ENCODE measurements at places on chromosomes 2 and 18. TPM values are rescaled to one million over a fixed set of nuclear protein-coding genes. Genes with fewer than 3 reads are reported as not detected.

DNA sequence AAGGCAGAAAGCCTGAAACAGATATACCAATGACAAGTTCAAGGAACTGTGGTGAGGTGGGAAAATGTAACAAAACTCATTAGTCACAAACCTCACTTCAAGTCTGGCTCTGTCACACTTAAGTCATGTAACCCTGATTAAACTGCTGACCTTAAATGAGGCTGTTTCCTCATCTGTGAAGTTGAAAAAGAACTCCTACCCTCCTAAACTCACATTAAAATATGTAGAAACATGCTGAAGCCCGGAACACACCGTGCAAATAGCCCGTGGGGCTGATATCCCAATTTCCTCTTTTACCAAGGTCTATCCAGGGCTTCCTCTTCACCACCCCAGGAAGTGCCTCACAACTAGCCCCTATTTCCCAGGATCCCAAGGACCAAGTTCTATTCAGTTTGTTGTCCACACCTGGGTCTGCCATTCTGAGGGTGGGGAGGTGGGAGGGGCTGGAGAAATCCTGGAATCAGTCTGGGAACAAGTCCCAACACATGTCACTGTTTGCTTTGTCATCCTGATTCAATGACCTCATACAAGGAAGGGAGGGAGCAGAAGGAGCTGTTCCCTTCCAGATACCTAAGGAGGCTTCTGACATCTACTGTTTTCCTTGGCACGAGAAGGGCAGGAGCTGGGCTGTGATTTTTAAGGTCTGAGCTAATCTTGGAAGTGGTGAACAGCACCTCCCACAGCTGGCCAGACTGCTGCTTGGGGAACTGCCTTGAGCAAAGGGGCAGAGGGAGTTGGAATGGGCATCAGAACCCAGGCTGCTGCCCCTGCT, 42.3 kb downstream of the SLC4A1AP start:
- H3K4me1 ChIP-seq: peaks cover 2% of the 10 kb centered on the region
- no peak for DNase-seq
- no peaks in the 10 kb centered on the region for H3K27me3 ChIP-seq
- no peak overlapping the region for H3K4me3 ChIP-seq
- no peaks in the 10 kb centered on the region for H3K36me3 ChIP-seq
- no peak overlapping the region for H3K27ac ChIP-seq

- no peak overlapping the region for H3K4me3 ChIP-seq
- H3K4me1 ChIP-seq: no peaks in the 10 kb centered on the region
- H3K27me3 ChIP-seq: no peaks in the 10 kb centered on the region
- H3K36me3 ChIP-seq: no peaks in the 10 kb centered on the region
- no peak overlapping the region for H3K27ac ChIP-seq
- DNase-seq: no peak
These were observed 299.1 kb downstream of the NRXN1 start for GRCh38 chr2:50732796-50733195.

SERPINB11 gene
- total RNA-seq: 0.47 TPM

DNA sequence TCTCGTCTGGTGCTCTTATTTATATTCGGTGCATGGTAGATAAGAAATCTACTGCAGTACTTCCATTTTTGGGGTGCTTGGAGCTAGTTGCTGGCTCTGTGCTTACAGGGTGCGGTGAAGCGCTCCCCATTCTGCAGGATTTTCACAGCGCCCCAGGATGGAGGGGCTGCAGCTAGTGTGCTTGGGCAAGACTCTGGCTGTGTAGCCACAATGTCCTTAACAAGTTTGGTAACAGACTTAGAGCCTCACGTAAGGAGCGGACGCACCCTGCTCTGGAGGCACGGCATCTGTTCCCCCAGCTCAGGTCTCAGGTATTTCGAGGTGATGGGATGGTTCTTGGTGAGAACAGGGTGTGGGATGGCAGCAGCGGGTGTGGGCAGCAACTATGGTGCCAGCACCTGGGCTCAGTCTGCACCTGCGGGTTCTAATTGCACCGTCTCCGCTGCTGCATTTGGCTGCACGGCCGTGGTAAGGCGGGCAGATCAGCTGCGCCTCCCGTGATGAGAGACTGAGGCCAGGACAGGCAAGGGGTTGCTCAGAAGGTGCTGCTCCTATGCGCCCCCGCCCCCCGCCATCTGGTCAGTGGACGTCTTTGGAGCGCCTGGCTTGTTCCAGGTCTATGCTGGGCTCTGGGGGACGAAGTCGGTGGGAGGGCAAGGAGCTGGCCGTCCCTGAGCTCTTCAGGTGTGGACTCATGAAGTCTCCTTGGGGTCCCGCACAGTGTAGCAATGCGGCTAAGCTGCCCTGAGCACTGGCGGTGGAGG, 20.1 kb upstream of the ALLC start:
- H3K36me3 ChIP-seq: no peaks in the 10 kb centered on the region
- no peaks in the 10 kb centered on the region for H3K27me3 ChIP-seq
- no peak overlapping the region for H3K27ac ChIP-seq

ANKRD62 gene
- total RNA-seq: not detected

SNRNP27 gene
- 19.7 TPM for total RNA-seq

DNA sequence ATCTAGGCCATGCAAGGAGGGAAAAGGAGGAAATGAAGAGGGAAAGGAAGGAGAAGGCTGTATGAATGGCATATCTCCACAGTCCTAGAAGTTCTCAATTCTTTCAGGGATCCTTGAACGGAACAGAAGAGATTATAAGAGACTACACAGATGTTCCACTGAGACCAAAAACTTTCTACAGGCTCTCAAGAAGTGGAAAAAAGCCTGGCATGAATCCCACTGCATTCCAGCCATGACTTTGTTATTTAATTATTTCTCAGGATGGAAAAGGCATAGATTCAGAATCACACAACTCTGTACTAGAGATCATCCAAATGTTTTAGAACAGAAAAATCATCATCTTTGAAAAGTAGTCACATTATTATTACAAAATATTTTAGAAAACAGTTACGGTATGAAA, 131.7 kb upstream of the CDH20 start:
- no peaks in the 10 kb centered on the region for H3K4me1 ChIP-seq
- H3K27me3 ChIP-seq: no peaks in the 10 kb centered on the region

- no peaks in the 10 kb centered on the region for H3K4me1 ChIP-seq
- H3K36me3 ChIP-seq: no peaks in the 10 kb centered on the region
- no peak overlapping the region for H3K4me3 ChIP-seq
- no peak for DNase-seq
- H3K27ac ChIP-seq: no peak overlapping the region
These were observed 27.9 kb upstream of the ASNSD1 start for GRCh38 chr2:189633392-189633811.

MPP4 gene
- total RNA-seq: not detected

ADGRF3 gene
- total RNA-seq: 0.09 TPM

- H3K27me3 ChIP-seq: no peaks in the 10 kb centered on the region
- H3K36me3 ChIP-seq: no peaks in the 10 kb centered on the region
- H3K4me1 ChIP-seq: no peaks in the 10 kb centered on the region
- no peak for DNase-seq
- no peak overlapping the region for H3K4me3 ChIP-seq
These were observed 54.0 kb downstream of the ERBB4 start for GRCh38 chr2:212484563-212485080.

GRCh38 chr2:43270461-43270860, 44.1 kb upstream of the ZFP36L2 start:
- H3K27ac ChIP-seq: no peak overlapping the region
- H3K4me3 ChIP-seq: no peak overlapping the region
- no peaks in the 10 kb centered on the region for H3K36me3 ChIP-seq

DNA sequence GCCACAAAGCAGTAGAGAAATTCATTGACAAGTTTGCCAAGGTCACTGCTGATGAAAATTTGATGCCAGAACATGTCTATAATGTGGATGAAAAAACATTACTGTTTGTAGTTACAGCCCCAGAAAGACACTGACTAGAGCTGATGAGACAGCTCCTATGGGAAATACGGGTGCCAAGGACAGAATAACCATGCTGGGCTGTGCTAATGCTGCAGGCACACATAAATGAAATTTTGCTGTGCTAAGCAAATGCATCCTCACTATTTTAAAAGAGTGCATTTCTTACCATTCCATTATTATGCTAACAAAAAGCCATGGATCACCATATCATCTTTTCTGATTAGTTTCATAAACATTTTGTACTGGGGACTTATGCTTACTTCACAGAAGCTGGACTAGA, 208.2 kb downstream of the FHOD3 start:
- no peaks in the 10 kb centered on the region for H3K27me3 ChIP-seq
- no peaks in the 10 kb centered on the region for H3K4me1 ChIP-seq

GRCh38 chr2:178908810-178909209, 101.6 kb upstream of the TTN start:
- no peaks in the 10 kb centered on the region for H3K27me3 ChIP-seq
- H3K36me3 ChIP-seq: no peaks in the 10 kb centered on the region
- no peaks in the 10 kb centered on the region for H3K4me1 ChIP-seq
- no peak for DNase-seq
- H3K4me3 ChIP-seq: no peak overlapping the region

- H3K4me3 ChIP-seq: no peak overlapping the region
- H3K36me3 ChIP-seq: no peaks in the 10 kb centered on the region
- H3K4me1 ChIP-seq: no peaks in the 10 kb centered on the region
- no peak overlapping the region for H3K27ac ChIP-seq
- DNase-seq: no peak
These were observed 713.8 kb downstream of the NRXN1 start for GRCh38 chr2:50318147-50318546.

DNA sequence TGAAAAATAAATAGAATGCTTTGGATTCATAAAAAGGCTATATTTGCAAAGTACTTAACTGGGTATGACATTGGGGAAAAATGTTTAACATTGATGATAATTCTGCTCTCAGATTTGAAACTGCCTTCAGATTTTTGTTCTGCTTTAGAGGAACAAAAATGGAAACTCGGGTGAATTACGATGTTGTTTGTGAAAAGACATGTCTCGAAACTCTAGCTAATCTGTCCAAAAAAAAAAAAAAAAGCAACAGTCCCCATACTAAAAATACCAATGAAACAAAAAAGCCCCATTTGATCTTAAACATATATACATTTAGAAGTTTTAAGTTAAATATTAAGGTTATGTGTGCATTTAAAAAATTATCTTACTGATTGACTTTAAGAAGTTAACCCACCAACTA, 3.0 kb downstream of the ZDBF2 start:
- H3K4me1 ChIP-seq: peaks cover 7% of the 10 kb centered on the region
- H3K27me3 ChIP-seq: peaks cover 4% of the 10 kb centered on the region
- H3K36me3 ChIP-seq: no peaks in the 10 kb centered on the region

TMEM37 gene
- 30.3 TPM for total RNA-seq

FIGN gene
- total RNA-seq: 5.4 TPM

- no peak overlapping the region for H3K4me3 ChIP-seq
- peak; percentile 58 for DNase-seq
- H3K27me3 ChIP-seq: no peaks in the 10 kb centered on the region
- no peaks in the 10 kb centered on the region for H3K36me3 ChIP-seq
- H3K4me1 ChIP-seq: no peaks in the 10 kb centered on the region
These were observed 96.2 kb upstream of the SNTG2 start for GRCh38 chr2:854460-854859.

- no peak overlapping the region for H3K27ac ChIP-seq
- peaks cover 3% of the 10 kb centered on the region for H3K4me1 ChIP-seq
- no peak overlapping the region for H3K4me3 ChIP-seq
- H3K27me3 ChIP-seq: no peaks in the 10 kb centered on the region
These were observed 17.1 kb downstream of the EDAR start for GRCh38 chr2:108971661-108972566.

CCDC141 gene
- total RNA-seq: 0.37 TPM

DNA sequence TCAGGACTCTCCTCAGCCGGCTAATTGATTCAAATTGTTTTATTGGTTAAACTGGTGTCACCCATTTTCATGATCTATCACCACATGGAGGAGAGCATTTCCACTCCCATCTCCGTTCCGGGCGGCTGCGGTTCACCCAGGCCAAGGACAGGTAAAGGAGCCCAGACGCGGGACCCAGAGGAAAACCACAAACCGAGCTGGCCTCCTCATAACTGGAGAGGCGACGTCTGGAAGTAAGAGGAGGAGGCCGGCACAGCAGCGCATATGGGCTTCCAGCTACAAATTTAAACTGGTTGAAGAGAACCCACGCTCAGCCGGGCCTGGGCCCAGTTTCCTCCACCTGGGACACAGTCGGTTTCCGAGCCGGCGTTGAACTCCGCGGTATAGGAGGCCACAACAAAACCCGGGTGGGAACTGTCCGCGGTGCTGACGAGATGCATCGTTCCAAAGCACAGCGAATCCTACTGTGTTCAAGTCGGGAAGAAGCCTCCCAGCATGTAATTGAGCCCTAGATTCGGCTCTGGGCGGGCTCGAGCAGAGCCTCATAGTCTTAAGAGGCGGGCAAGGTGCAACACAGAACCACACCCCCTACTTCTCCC, 3.0 kb upstream of the SKOR2 start:
- no peaks in the 10 kb centered on the region for H3K4me1 ChIP-seq
- DNase-seq: peak; percentile 56
- H3K4me3 ChIP-seq: no peak overlapping the region

GRCh38 chr2:172869861-172870260, 134.2 kb downstream of the RAPGEF4 start:
- H3K4me1 ChIP-seq: no peaks in the 10 kb centered on the region
- DNase-seq: no peak
- H3K27me3 ChIP-seq: no peaks in the 10 kb centered on the region
- no peaks in the 10 kb centered on the region for H3K36me3 ChIP-seq

DNA sequence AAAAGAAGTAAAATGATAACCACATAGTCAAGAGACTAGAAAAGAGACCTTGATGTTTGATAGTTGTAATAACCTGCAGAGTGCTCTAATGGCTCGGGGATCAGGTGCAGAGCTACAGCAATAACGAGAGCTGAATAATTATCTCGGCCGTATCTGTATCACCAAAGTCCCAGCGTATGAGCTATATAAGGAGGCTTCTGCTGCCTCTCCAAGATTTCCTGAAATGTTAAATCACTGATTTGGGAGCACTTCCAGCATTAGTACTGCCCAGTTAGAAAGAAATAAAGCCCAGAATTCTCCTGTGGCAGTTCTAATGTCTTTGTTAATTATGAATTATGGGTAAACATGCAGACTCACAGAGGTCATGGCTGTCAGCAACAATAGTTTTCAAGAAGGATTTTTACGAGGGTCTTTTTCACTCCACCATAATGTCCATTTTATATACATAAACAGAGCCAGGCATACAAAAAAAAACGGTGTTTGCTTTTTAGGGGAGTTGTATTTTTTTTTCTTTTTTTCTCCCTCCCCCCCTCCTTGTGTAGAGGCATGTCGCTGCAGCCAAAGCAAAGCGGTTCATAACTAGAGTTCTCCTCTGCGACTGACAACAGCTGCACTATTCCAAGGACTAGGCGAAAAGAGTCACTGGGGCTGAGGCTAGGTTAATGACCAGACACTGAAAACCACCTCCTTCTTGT, 168.3 kb upstream of the VRK2 start:
- H3K4me3 ChIP-seq: no peak overlapping the region
- no peaks in the 10 kb centered on the region for H3K27me3 ChIP-seq
- H3K27ac ChIP-seq: no peak overlapping the region
- H3K4me1 ChIP-seq: no peaks in the 10 kb centered on the region

UGT1A1 gene
- not detected for total RNA-seq

DNA sequence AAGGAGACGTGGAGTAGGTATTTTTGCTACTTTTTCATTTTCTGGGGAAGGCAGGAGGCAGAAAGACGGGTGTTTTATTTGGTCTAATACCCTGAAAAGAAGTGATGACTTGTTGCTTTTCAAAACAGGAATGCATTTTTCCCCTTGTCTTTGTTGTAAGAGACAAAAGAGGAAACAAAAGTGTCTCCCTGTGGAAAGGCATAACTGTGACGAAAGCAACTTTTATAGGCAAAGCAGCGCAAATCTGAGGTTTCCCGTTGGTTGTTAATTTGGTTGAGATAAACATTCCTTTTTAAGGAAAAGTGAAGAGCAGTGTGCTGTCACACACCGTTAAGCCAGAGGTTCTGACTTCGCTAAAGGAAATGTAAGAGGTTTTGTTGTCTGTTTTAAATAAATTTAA, 3.4 kb downstream of the FZD7 start:
- H3K27ac ChIP-seq: no peak overlapping the region
- no peak for DNase-seq
- H3K27me3 ChIP-seq: peaks cover 6% of the 10 kb centered on the region
- peaks cover 24% of the 10 kb centered on the region for H3K4me1 ChIP-seq
- no peaks in the 10 kb centered on the region for H3K36me3 ChIP-seq
